Smooth muscle cell of trachea (primary cell): ENCODE measurements at places on chromosomes 3 and 15. TPM values are rescaled to one million over a fixed set of nuclear protein-coding genes. Genes with fewer than 3 reads are reported as not detected.

The RAD51 gene
- total RNA-seq = 1.3 and 4.1 TPM in 2 replicates

The GREM1 gene
- total RNA-seq = 141 and 1,212 TPM in 2 replicates

The SLC28A2 gene
- not detected in 2 replicates for total RNA-seq

The KBTBD13 gene
- under 0.01 and 0.17 TPM in 2 replicates for total RNA-seq

The PLSCR5 gene
- not detected in 2 replicates for total RNA-seq

The BNC1 gene
- total RNA-seq = 6.1 and 7.9 TPM in 2 replicates

The ALDH1A3 gene
- total RNA-seq = 53.5 and 71.5 TPM in 2 replicates
